Smooth muscle cell of the brain vasculature (primary cell): ENCODE measurements at places on chromosomes 6 and 20.

DNA sequence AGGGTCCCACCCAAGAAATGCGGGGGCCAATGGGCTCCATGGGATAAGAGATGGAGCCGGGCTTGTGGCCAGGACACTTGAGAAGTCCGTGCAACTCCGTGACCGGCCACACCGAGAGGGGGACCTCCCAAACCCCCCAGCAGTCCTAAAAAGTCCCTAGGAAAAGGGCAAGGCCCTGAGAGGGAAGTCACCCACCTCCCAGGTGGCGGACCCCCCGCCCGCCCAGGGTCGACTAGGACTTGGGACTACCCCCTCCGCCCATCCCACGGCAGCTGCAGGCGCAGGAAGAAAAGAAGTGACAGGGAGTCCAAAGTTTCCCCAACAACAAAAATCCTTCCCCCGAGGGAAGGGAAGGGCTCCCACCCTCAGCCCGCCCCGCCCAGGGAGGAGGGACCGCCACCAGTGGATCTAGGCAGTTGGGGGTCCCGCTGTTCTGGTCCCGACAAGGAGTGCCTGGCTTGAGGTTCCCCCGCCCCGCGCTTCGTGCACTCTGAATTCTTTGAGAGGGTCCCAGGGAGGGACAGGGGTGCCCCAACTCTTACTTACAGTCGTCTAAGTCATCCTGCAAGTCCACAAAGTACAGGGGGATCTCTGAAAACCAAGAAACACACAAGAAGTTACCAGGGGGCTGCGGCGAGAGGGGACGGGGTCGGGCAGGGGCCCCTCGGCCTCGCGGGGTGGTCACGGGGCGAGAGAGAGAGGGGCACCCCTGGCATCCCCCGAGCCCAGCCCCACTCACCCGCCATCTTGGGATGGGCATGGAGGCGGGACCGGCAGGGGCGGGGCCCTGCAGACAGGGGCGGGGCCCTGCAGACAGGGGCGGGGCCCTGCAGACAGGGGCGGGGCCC is 611 bp upstream of the RAB22A start:
- DNase-seq, result no peak

DNA sequence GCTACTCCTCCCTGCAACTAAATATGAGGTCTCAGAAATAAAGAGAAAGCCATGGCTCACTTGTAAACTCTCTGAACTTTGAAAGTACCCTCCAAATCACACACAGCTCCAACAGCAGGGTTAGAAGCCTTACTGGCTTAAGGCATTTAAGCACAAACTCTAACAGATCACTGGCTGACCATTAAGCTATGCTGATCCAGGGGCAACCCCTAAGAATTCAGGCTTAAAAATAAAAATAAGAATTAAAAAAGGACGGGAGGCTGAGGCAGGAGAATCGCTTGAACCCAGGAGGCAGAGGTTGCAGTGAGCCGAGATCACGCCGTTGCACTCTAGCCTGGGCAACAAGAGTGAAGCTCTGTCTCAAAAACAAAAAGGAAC is 21.8 kb downstream of the HLA-E start:
- no peak for DNase-seq

DNA sequence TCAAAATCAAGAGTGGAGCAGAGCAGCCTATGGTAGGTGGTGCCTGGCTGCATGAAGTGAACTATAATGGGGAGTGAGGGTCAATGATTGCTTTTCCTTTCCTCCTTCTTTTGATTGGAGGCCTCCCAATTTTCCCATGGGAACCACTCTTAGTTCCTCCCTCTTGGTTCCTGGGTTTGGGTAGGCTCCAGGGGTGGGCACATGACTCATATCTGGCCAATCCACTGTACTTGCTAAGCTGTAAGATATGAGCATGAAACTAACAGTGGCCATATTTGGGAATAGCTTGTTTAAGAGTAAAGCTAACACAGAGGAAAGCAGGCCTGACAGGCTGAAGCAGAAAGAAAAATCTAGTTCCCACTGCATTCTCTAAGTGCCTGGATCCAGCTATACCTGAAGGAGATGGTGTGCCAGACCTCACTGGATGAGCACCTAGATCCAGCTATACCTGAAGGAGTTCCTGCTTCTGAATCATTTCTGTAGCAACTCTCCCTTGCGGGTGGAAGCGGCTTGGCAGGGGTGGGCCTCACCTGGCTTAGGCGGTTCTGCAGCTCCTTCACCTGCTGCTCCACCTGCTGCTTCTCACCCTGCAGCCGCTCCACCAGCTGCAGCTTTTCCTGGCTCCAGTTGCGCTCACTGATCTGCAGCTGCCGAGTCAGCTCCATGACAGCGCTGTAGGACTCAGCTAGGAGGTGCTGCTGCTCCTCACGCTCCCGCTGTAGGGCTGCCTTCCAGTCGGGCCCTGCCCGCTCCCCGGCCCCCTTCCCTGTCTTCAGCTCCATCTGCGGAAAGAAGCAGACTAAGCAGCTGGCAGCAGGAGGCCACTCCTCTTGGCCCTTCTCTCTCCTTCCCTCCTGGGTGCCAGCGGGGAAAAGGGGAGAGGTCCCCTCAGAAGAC is 29.0 kb upstream of the DSN1 start:
- no peak for DNase-seq

DNA sequence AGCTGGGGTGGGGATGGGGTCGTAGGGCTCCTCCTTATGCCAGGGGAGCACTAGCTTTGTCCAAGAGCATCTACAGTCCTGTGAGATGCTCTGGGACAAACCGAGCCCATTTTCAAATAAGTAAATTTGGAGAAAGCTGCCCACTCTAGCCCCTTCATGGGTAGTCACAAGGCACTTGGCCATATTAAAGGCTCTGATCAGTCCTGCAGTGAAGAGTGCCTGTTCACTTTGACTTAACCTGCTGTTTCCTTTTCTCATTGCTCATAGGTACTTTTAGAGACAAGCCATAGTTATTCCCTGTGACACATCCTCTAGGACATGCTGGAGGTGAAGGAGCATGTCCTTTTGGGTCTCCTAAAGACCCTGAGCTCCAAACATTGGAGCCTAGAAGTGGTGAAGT is 38.4 kb downstream of the FAM110A start:
- DNase-seq, result no peak

GRCh38 chr6:26196846-26197635 is 109.8 kb downstream of the HFE start:
- peak; percentile 80 for DNase-seq

- DNase-seq, result no peak
Observed at GRCh38 chr20:14384416-14385175, 47.2 kb upstream of the FLRT3 start.

- DNase-seq, result no peak
Observed at GRCh38 chr6:121670511-121670910, 235.1 kb downstream of the GJA1 start.

GRCh38 chr6:29796026-29796425 is 31.6 kb upstream of the HLA-G start:
- DNase-seq, result no peak

GRCh38 chr20:10065154-10065833 is 30.5 kb downstream of the ANKEF1 start:
- no peak for DNase-seq

DNA sequence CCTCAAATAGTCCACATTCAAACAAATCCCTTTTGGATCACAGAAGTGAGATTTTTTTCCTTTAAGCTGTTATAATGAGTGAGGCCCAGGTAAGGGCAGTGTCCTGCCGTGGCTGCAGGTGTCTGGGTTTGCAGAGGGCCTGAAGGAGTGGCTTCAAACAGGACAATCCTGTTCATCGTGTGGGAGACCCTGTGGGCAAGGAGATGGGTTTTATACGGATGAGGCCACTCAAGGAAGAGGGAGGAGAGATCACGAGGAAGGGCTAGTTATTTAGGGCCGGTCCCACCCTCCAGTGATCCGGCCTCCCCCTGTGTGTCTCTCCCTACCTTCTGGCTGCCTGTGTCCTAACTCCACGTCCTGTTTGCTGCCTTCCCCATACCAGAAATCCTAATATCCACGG is 33.8 kb downstream of the PPP1R14C start:
- DNase-seq, result no peak

GRCh38 chr6:78947962-78948361 is 80.6 kb downstream of the IRAK1BP1 start:
- peak; percentile 6 for DNase-seq

DNA sequence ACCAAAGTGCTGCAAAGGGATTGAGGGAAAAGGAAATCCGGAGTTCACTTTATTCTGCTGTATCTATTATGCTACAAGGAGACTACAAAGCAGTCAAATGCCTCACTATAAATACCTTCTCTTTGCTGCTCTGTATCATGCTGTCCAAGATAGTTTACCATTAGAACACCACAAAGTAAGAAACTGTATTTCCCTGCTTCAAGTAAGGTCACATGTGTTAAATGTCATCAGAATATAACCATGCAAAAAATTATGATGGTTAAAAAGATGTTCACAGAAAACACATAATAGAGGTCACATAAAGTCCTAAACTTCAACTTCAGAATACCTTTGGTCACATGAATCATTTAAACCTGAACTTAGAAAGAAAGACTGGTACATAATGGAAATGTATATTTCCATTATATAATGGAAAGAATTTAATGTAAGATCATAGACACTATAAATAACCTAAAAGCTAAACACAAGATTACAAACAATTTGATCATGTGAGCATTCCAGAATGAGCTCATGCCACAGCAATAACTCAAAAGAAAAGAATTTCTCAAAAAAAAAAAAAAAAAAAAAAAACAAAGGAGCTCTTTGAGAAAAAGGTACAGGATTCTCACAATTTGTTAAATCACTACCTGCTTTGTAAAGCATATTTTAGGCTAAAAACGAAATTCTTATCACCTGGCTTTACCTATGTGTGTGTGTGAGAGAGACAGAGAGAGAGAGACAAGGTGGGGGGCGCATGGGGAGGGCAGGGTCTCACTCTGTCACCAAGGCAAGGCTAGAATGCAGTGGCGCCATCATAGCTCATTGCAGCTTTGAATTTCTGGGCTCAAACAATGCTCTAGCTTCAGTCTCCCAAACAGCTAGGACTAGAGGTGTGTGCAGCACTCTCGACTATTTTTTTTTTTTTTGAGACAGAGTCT is 58.7 kb downstream of the KIF13A start:
- DNase-seq, result no peak

DNA sequence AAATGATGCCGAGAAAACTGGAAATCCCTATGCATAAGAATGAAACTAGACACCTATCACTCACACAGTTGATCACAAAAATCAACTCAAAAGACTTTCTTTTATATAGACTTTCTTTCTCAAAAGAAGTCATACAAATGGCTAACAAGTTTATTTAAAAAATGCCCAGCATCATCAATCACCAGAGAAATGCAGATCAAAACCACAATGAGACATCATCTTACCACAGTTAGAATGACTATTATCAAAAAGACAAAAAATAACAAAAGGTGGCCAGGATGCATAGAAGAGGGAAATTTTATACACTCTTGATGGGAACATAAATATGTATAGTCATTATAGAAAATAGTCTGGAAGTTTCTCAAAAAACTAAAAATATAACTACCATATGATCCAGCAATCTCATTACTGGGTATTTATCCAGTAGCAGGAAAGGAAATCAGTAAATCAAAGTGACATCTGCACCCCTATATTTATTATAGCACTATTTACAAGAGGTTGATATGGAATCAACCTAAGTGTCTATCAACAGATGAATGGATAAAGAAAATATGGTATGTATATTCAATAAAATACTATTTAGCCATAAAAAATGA is 3.4 kb upstream of the RNF217 start:
- no peak for DNase-seq

DNA sequence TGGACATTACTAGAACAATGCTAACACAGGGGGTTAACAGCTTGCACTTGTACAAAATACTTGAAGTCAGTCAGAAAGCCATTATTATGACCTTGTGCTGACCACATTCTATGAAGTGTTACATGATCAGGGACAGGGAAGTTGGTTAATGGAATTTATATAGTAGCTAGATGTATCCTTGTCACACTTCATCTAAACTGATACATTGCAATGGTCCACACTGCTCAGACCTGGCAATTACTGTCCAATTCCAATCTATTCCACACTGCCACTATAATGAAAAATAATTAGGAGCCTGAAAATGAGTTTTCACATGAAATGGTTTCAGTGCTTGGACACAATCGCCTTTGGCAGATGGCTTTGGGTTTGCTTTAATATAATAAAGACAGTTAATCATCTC is 850.8 kb downstream of the EPHA7 start:
- DNase-seq, result no peak

DNA sequence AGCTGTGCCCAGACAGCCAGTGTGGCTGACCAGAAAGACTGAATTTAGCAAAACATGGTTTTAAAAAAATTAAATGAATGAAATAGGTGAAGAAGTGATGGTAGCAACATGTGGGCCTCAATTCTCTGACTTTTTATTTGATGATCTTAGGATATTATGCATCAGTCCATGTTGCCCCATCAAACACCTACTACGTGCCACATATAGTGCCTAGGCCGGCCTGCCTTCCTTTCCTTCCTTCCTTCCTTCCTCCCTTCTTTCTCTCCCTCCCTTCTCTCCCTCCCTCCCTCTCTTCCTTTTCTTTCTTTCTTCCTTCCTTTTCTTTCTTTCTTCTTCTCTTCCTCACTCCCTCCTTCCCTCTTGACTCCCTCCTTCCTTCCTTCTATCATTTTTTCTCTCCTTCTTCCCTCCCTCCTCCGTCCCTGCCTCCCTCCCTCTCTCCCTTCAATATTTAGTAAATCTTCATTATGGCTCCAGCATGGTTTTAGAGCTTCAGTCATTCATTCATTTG is 209.8 kb downstream of the TSHZ2 start:
- DNase-seq, result no peak

DNA sequence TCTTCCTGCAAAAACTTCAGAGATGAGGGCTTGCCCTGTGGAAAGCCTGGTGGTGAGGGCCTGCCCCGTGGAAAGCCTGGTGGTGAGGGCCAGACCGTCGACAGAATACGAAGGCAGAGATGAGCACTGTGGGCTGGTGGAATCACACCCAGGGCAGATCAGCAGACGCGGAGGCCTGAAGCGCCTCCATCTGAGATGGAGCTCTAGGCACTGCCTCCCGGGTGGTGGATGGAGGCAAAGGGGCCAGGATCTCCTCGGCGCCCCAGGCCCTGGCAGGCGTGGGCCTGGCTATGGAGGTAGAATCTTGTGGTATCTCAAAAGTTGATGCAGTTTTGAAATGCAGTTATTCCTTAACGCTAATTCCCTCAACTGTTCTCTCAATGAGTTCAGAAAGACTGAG is 104.8 kb downstream of the PSMB1 start:
- DNase-seq, result no peak
